ENCODE measurements at places on chromosomes 6 and 20.

- no peak for DNase-seq
These were observed 219.6 kb downstream of the NRN1 start for GRCh38 chr6:5786969-5787720.

DNA sequence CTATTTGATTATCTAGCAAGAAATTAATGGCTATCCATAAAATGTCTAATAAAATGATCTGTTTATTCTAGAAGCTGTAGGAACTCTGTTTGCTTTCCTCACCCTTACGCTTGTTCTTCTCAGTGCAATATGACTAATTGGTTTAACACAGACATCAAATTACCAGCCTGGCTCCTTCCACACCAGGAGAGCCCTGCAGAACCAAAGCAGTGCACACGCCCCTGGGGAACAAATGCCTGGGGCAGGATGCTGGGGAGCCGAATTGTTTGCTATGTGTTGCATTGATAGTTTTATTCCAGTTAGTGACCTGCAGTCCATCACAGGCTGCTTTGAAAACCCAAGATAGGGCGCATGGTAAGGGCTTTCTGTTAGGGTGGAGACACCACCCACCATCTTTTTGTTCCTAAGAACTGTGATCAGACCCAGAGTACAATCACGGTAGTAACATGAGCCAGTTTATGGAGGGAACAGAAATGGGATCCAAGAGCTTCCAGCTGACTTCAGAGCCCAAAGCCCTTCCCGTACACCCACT lies 126.4 kb upstream of the CD93 start:
- DNase-seq = no peak

GRCh38 chr6:87105823-87106222 lies 10.9 kb upstream of the CGA start:
- no peak for DNase-seq

GRCh38 chr20:36010076-36010475 lies 41.7 kb downstream of the CNBD2 start:
- no peak for DNase-seq

DNA sequence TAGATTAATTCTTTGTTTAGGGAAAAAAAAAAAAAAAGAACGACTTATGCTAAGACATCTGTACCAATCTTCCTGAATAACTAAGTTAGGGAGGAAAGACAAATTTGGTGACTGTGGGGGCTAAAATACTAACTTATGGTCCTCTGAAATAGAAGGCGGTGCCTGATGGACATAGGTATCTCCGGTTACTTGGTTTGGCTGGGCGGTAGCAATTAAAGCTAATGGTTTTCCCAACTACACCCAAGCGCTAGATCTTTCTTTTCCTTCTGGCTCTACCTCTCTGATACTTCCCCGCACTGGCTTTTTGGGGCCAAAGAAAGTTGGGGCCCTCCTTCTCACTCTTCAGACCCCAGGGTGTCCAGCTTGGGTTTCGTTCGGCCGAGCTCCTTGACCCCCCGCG lies 1.0 kb upstream of the RBM24 start:
- no peak for DNase-seq

DNA sequence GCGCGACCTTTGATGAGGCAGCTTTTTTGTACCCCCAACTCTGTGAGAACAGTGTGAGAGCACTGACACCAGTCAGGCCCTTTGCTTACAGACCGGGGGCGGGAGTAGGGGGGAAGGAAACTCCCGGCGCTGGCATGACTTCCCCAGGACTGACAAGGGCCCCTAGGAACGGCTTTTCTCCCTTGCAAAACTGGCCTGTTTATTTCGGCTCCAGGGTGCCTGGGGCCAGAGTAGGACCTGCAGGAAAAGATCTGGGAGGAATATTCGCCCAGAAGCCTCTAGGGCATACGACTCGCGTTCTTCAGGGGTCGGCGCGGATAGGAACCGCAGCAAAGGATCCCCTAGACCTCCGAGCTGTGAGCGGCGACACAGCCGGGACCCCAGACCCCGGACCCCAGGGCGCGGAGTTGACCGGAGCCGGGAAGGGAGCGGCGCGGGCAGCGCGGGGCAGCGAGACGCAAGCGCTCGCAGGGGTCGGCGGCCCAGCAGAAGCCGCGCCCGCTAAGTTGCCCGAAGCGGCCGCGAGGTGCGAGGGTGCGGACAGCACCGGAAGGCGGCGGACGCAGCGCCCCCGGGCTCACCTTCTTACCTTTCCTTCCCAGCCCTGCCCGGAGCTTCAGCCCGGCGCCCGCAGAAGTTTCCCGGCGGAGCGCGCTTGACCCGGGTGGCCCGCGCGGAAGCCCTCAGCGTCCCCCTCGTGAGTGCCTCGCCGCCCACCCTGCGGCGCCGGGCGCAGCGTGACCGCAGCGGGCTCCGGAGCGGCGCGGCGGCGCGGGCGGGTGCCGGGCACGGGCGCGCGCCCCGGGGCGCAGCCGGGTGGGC lies at the start of gene POPDC3:
TSS of gene POPDC3 (minus strand) at position 771 of the 822 bp plus-strand sequence. CDS start 18,105 bp downstream, outside the sequence.
- peak; percentile 46 for DNase-seq

- no peak for DNase-seq
These were observed 437.7 kb downstream of the COL12A1 start for GRCh38 chr6:74768120-74768519.

DNA sequence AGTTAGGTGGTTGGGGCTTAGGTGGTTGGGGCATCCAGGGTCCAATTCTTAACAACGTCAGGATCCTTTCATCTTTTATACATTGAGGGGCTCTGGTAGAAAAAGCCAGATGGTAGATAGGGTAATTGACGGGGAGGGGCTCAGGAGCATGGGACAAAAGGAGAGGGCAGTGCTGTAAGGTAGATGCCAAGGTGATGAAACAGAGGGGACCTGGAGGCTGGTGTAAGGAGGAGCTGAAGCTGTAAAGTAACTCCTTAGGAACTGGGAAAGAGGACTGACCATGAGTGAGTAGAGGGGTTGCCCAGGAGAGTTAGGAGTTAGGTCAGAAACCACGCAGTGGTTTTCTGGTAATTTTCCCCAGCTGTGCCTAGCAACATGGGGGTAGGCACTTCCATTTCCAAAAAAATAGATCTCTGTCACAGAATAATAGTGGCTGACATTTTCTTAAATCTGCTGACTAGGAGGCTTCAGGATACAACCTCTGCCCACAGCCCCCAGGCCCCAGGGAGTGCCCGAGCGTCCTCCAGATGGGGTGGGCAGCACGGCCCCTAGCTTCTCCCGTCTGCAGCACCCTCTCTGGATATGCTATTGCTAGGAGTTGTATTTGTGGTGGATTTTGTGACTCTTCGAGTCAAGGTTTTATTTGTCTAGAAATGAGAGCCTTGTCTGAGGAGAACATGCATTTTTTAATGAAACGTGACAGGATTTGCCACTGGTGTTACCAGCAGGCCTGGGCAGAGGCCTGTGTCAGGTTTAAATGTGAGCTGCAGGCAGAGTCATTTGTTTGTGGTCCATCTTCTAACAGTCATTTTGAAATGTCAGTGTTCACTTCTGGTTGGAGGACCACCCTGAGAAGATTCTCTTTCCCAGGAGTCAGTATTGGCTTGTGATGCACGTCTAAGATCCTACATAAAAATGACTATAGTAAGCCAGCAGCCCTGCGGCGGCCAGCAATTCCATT lies 44.6 kb downstream of the TULP4 start:
- DNase-seq = no peak

DNA sequence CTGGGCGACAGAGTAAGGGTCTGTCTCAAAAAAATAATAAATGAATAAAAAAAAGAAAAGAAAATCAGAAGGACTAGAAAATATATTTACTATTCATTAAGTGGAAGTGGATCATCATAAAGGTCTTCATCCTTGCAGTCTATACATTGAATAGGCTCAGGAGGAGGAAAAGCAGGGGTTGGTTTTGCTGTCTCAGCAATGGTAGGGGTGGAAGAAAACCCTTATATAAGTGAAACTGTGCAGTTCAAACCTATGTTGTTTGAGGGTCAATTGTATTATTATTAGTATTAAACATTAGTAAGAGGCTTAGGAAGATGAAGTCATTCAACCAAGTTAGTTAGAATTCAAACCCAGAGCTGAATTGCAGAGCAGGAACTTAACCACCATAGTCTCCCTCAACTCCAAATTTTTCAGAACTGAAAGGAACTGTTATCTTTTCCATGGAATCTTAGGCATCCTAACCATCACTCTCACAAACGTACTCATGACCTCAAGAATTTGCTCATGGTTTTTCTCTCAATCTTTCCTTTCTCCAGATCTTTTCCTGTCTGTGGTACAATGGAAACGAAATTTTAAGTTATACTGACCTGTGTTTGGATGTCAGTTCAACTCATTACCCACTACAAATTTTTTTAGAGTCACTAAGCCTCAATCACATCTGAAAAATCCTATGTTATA lies 7.7 kb upstream of the SMIM13 start:
- DNase-seq = no peak

DNA sequence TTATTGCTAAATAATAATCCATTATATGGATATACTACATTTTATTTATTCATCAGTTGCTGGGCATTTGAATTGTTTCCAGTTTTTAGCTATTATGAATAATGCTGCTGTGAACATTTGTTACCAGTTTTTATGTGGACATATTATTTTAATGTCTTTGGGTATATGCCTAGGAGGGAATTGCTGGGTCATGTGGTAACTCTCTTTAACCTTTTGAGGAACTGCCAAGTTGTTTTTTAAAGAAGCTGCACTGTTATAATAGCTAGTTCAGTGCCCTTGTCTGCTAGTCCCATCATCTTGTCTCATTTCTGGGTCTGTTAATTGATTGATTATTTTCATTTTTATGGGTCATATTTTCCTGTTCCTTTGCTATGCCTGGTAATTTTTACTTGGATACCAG lies 56.3 kb downstream of the FOXO3 start:
- no peak for DNase-seq

DNA sequence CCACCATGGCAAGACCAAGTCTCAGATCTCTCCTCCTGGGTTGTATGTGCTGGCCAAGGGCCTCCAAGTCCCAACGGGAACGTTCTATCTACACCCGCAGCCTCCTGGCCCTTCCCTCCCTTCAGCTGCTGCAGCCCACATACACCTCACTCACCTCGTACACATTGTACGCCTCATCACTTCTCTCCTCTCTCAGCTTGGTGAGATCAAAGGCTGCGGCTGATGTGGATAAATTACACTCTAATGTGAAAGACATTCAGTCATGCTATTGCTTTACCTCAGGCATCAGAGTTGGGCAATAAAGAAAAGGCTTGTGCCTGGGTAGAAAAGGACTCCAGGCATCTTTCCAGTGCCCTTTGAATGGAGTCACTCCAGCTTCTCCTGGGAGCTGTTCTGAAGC lies 135.3 kb upstream of the FOXQ1 start:
- DNase-seq = no peak

- DNase-seq = no peak
These were observed 775.8 kb upstream of the FLRT3 start for GRCh38 chr20:15113144-15113773.

DNA sequence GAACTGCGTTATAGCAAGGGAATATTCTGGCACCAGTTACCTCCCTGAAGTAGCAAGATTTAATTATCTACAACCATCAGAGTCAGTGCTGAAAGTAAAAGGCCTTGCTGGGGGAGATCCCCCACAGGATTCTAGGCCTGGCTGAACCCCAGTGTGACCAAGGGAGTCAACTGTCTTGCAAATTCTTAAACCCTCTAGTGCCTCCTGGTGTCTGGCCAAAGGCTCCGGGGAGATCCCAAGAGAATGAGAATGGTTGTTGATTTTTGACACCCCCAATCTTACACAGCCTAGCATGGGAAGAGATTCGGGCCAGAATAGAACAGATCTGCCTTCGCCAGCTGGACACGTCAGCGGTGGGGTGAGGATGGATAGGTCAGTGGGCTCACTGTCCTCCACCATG lies 179.4 kb downstream of the ERMARD start:
- no peak for DNase-seq

GRCh38 chr6:113954653-113955052 lies 16.3 kb downstream of the HDAC2 start:
- DNase-seq = no peak

GRCh38 chr6:148550569-148550968 lies 196.3 kb upstream of the UST start:
- DNase-seq = no peak

DNA sequence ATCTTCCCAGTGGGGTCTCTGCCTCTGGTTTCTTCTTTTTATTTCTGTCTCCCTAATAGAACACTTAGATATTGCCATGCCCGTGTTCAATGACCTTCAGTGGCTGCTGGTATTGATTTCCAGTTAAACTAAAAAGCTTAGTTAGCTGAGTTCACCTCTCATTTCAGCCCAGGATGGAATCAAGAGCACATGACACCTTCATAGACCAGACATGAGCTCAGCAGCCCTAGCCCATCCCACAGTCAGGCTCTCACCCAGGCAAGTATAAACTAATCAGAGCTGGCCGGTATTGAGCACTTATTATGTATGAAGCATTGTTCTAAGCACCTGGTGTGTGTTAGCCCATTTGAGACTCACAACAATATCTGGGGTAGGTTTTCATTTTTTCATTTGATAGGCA lies 33.7 kb upstream of the PLEKHG1 start:
- DNase-seq = no peak

DNA sequence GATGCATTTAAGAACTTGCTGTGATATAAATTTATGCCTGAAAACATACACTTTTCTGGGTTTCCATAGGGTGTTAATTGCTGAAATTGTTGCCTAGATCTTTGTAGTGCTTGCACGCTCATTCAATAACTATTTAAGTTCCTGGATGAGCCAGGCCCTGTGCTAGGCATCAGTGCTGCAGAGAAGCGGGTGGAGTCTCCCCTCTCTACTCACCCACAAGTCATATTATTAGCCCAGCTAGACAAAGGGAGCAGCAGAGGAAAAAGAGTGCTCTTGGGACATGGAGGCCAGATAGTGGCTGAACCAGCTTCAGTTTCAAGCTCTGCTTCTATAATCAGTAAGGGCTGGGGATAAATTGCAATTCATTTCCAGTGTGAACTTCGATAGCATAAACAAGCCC lies 329.1 kb downstream of the TFAP2B start:
- no peak for DNase-seq

DNA sequence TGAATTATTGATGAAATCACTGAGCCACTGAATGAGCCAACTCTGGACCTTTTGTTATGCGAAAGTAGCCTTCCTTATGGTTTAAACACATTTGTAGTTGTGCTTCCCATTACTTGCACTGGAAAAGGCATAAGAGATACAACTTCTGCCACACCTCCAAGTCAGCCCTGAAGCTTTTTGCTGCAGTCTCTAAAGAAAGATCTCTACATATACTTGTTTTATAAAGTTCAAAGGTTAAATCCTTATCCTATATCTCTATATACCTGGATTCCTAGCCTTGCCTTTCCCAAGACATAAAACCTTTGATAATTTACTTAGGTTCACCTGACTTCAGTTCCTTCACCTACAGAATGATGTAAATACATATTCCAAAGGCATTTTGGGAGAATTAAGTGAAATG lies 132.0 kb downstream of the PTPRK start:
- DNase-seq = no peak

DNA sequence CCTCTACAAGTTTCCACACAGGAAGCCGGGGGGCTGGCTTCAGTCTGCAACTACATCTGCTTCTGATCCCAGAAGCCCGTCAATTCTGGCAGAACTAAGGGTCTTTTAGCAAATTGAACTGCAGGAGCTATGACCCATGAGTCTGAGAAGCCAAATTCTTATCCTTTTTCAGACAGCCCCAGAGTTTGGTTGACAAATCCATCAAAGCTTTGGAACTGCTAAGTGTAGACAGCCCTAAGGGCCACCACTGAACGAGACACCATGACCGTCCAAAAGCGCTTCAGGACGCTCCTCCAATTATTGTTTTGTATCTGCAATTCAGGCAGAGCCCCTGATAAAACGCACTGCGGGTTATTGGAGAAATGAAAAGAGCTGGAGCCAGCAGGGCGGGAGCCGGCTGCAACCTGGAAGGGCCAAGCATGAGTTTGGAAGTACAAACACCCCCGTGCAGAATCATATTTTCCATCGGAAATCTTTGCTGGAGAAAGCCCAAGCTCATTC lies 67.1 kb downstream of the GNAS-AS1 start:
- peak; percentile 94 for DNase-seq

GRCh38 chr6:121550491-121551010 lies 115.1 kb downstream of the GJA1 start:
- DNase-seq = no peak

All from femur (tissue), 1 donor.